Activated naive CD8-positive, alpha-beta T cell treated with anti-CD3 and anti-CD28 coated beads, Interleukin-2, amount 10 ng/mL, durations not matched to agents 7 days and 5 days (primary cell): ENCODE measurements at places on chromosomes 5 and 9.

DNA sequence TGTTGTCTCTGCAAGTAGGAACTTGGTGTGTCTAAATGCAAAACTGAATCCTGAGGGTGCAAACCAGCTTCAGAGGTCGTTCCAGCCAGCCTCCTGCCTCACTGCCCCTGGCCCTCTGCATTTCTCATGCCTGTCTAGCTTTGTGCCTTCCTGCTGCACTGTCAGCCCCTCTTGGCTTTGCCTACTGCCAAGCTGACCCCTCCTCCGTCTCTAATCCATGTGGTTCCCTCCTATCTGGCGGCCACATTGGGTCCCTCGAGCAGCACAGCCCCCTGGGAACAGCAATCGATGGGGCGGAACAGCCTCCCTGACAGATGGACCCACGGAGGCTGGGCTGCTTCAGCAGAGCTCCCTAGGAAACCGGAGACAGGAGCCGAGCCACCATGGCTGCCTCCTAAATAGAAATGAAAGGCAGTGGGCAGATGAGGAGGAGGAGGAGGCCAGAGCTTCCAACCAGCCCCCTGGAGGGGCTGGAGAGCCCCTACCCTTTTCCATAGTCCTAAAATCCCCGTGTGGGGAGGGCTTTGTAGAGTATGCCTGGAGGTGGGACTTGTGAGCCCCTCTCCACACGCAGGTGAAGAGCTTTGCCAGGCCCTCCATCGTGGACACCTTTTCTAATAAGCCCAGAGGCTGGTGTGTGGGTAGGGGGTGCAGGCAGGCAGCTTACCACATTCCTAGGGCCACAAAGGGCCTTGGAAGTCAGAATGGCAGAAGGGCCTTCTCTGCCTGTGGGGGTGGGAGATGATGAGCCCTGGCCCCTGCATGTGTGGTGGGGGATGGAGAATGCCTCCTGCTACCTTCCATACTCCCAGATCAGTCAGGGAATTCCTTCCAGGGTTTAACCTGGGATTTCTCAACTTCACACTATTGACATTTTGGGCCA lies 9.2 kb upstream of the CXXC5 start:
- DNase-seq: no peak

DNA sequence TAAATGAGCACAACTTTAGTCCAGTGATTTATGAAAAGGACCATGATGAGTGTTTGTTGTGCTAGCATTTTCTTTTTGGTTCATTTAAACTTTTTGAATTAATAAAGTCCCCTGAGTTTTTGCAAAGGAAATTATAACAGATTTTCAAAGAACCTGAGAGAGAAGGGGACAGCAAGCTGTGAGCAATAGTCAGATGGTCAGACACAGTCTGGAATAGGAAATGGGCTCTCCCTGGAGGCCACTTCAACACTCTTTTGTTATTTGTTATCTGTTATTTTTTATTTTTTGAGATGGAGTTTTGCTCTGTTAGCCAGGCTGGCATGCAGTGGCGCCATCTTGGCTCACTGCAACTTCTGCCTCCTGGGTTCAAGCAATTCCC lies 171.1 kb downstream of the ARHGEF28 start:
- no peak for DNase-seq

DNA sequence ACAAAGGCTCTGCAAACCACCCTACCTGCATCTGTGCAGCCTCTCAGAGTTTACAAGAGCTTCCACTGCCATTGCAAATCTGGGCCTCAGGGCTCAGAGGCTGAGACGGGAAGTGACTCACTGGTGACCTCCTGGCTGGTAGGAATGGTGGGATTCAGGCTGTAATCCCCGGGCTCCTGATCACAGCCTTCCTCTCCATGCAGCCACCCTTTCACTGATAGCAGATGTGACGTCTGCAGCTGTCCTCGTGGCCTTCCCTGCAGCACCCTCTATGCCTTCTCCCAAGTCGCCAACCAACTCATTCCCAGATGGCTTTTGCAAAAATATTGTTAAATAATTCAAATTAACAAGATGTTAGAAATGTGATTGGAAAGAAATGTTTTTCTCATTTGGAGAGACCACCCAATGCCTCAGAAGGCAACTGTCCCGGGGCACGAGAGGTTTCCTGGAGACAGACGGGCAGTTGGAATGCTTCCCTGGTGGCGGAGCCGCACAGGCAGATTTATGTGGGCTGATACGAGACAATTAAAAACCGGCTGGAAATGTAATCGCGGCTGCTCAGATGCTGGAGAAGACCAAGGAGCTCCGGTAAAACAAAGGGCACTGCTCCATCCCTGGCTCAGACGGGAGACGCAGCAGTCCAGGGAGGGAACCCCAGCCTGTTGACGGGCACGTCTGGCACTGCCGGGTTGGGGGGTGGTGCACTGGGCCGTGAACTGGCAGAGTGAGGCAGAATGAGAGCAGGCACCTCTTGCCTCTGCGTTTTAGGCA lies 34.4 kb upstream of the SLC25A51 start:
- no peak for DNase-seq

GRCh38 chr9:134230942-134231325 lies 66.6 kb upstream of the RNU6ATAC start:
- no peak for DNase-seq

GRCh38 chr9:107548298-107549142 lies 59.0 kb upstream of the KLF4 start:
- no peak for DNase-seq

- no peak for DNase-seq
These were observed 201.0 kb downstream of the MAPKAP1 start for GRCh38 chr9:125505988-125506438.

- no peak for DNase-seq
These were observed 24.6 kb upstream of the PSAT1 start for GRCh38 chr9:78272307-78272706.
